ENCODE measurements at places on chromosomes 11 and 22.
A peak's percentile ranks its signal among the peaks of the same experiment; 100 is the strongest.

- DNase-seq = no peak
Measured at GRCh38 chr11:34613015-34613414, 7.9 kb upstream of the EHF start.

DNA sequence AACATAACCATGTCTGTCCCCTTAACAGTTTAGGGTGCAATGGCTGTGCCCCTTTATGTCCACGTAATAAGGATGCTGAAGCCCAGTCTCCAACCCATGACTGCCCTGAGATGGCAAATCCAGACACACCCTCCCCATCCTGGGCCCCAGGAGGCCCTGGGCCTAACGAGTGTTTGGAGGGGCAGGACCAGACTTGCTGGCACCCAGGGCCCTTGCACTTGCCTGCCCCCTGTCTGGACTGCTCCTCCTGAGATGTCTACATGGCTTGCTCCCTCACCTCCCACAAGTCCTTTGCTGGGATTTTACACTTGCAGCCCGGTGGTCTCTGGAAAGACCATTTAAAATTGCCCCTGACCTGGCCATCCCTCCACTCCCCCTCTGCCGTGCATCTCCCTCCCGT, 132.2 kb upstream of the NECTIN1 start:
- DNase-seq = no peak

DNA sequence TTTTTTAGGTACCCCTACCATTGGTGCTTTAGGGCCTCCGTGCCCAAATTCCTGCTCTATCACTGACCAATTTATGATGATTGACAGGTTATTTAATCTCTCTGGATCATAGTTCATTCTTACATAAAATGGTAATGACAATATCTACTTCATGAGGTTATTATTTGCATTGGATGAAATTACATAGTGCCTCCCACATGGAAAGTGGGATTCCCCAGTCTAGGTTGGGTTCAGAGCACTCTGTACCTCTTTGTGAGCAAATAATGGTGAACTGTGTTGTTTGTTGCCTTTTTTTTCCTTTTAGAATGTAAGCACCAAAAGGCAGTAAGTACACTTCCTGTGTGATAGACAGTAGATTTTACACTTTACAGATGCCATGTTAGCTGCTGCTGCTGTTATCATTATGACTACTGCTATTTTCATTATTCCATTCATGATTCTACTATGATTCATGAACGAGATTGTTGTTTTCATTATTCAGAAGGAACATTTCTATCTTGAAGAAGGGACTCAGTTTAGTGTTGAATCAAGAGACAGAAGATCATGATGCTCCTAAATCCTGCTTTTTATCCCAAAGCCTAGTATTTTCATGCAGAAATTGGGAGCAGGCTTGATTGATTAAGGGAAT, 100.8 kb downstream of the ALX4 start:
- DNase-seq = no peak

DNA sequence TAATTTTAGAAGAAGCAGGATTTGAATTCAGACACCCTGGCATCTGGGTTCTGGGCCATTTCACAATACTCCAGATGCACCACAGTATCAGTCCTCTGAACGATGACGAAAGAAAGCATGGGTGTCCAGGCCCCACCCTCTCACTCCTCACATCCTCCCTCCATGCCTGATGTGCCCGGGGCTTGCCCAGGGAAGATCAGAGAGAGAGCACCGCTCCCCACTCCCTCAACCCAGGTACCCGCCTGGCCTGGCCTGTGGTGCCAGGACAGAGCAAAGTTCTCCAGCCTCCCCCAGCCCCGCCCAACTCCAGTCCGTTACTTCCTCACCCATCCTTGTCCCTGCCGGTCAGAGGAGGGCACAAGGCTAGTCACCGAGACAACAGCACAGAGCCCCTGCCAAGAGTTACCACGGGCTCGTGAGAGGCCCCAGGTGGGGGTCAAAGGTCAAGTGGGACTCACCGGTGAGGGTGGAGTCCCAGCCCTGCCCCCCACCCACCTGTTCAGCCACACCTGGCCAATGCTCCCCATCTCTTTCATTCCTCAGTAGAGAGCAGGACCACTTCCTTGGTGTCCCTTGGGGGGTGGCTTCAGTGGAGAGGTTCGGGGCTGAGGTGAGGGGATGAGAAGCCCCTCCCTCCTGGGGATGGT, 8.1 kb downstream of the BCL9L start:
- DNase-seq = no peak

DNA sequence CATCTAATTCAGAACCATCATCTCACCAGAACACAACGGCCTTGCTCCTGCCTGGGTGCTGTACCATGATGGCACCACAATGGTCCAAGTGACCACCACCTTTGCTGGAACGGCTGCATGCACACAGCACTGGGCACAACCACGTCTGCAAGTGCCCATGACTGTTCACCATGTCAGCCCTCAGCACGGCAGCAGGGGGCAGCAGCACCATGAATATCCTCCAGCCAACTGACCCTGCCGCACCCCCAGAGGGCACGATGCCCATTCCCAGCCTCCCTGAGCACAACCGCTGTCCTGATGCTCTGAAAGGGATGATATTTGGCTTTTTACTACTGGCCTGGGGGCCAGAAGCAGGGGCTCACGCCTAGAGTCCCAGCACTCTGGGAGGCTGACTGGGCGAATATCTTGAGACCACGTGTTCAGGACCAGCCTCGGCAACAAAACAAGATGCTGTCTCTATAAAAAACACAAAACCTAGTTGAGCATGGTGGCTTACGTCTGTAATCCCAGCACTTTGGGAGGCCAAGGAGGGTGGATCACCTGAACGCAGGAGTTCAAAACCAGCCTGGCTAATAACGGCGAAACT, 25.7 kb downstream of the DRD4 start:
- DNase-seq = peak; percentile 16

DNA sequence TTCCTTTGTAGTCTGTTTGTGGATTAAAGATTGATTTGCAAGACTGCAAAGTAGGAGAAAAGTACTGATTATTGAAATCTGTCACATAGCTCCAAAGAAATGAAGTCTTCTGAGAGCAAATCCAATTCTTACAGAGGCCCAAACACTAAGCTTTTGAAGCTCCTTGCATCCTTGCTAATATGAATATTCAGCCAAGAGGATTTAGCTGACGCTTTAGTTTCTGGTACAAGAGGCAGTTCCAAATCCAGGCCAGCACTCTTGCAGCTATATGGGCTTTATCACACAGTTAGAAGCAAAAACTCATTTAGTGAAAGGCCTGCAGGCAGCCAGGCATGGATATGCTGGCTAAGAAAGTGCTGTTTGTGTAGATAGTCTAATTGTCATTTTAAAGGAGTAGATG, 12.7 kb downstream of the PAAF1 start:
- no peak for DNase-seq

- DNase-seq = no peak
Measured at GRCh38 chr22:22909605-22910271, 22.1 kb downstream of the IGLL5 start.

DNA sequence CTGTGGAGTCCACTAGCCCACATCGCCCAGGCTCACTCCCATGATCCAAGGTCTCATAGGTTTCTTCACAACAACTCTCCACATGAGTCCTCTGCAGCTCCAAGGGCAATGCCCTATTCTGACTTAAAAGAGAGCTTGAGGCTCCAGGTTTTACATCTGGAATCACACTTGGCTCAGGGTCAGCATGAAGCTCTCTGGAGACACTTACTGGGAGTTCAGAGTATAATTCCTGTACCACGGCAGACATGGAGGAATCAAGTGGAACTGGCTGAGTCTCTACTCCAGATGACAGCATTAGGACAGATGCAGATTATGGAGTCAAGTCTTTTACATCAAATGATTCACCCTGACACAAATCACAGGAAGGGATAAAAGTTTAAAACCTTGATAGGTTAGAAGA, 11.4 kb downstream of the PRR14L start:
- no peak for DNase-seq

GRCh38 chr11:106415510-106415909, 338.0 kb downstream of the AASDHPPT start:
- no peak for DNase-seq

- DNase-seq = no peak
Measured at GRCh38 chr22:42142771-42143461, 12.3 kb upstream of the CYP2D6 start.

DNA sequence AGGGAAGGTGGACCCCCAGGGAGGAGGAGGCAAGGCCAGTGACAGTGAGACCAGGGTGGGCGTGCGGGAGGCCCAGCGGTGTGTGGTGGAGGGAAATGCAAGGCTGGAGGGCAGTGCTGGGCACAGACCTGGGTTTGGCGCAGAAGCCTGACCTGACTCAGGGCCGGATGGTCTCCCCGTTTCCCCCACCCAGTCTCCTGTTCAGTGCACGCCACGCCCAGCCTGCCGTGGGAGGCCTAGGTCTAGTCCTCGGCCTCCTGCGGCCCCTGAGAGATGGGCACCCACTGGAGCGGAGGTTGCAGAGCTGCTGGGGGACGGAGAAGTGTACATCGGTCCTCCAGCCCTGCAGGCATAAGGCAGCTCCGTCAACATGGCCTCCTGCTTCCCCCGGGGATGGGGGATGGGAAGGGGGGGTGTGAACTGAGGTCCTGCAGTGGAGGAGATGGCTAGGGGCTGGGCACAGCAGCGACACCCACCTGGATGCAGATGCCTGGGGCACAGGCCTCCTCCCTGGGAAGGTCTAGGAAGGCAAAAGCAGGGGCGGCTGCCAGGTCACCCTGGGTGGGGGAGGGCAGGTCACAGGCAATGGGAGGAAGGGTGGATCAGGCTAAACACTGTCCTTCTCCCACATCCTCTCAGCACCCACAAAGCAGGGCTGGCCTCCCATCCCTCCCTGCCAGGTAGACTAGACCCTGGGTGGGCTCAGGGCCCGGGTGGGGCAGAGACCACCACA, 15.9 kb downstream of the IL17REL start:
- no peak for DNase-seq

Data from activated T-helper 2 cell treated with anti-CD3 and anti-CD28 coated beads, Interferon-gamma antibody, Interleukin-2, Interleukin-4, amounts not matched to agents 10 μg/mL and 5 μg/mL and 100 μg/mL, durations not matched to agents 14 hours and 24 hours and 36 hours (primary cell).